Astrocyte of the hippocampus (primary cell): ENCODE measurements at places on chromosomes 2 and 18.

- DNase-seq, result no peak
Observed at GRCh38 chr2:217593732-217594131, 409.1 kb downstream of the TNS1 start.

- peak; percentile 73 for DNase-seq
Observed at GRCh38 chr18:8153887-8154583, 455.2 kb upstream of the RAB12 start.

GRCh38 chr18:24660956-24661355 is 200.5 kb downstream of the HRH4 start:
- DNase-seq, result no peak

DNA sequence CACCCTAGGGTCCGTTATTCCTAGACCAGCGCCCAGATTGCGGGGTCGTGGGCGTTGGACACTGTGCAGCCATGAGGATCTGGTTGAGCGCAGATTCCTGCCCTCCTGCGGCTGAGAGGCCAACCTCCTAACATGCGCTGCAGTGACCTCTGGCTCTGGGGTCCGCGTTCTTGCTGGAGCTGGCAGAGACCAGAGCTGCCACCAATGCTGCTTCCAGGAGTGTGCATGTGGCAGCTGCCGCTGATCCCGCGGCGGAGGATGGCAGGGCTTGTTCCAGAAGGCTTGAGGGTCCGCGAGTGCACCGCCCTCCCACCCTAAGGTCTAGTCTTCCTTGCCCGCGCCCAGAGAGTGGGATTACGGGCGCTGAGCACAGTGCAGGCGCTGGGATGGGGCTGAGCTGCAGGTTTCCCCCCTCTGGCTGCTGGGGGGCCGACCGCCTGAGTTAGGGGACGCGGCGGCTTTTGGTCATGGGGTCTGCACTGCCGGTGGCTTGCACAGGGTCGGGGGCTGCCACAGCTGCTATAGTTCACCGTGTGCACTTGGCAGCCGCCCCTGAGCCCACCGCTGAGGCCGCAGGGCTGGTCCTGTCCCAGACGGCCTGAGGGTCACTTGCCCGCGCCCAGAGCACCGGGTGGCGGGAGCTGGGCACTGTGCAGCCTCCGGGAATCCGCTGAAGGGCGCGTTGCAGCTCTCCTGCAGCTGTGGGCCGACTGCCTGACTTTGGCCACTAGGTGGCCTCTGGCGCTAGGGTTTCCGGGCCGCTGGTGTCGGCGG is 145.9 kb downstream of the CCDC74A start:
- peak; percentile 79 for DNase-seq

- no peak for DNase-seq
Observed at GRCh38 chr2:8217468-8218030, 464.3 kb upstream of the ID2 start.

- DNase-seq, result peak; percentile 95
Observed at GRCh38 chr2:101961338-101962191, 30.2 kb upstream of the IL1R2 start.

GRCh38 chr18:72181241-72181764 is 362.8 kb downstream of the CBLN2 start:
- no peak for DNase-seq

DNA sequence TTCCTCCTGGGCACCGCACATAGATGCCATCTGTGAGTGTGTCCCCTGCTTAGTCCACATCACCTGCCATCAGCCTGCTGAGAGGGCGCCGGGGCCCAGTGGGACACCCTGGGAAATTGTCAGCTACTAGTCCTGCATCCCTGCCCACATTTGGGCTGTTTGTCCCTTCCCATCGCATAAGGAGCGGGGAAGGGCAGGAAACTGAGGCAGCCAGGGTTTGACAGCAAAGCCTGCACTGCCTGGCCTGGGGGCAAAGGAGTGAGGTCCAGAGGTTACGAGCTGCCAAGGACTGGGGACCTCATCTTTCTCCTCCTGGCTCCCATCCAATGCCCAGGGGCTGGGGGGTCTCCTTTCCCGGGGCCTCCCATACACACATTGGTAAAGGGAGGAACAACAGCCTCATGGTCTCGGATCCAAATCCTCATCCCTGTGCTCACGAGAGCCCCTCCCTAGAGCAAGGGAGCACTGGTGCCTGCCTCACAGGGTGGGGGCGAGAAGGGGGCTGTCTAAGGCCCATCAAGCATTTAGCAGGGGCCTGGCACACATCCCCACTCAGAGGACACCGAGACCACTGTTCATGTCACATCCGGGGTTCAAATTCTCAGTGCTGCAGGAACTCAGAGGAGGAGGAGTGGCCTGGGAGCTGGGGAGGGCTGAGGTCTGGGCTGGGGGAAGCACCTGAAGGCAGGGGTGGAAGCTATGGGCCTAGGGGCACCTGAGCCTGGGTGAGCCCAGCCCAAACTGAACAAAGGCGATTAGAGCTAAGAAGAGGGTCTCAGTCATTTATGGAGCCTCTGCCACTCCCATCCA is 113.8 kb downstream of the SMAD7 start:
- no peak for DNase-seq

DNA sequence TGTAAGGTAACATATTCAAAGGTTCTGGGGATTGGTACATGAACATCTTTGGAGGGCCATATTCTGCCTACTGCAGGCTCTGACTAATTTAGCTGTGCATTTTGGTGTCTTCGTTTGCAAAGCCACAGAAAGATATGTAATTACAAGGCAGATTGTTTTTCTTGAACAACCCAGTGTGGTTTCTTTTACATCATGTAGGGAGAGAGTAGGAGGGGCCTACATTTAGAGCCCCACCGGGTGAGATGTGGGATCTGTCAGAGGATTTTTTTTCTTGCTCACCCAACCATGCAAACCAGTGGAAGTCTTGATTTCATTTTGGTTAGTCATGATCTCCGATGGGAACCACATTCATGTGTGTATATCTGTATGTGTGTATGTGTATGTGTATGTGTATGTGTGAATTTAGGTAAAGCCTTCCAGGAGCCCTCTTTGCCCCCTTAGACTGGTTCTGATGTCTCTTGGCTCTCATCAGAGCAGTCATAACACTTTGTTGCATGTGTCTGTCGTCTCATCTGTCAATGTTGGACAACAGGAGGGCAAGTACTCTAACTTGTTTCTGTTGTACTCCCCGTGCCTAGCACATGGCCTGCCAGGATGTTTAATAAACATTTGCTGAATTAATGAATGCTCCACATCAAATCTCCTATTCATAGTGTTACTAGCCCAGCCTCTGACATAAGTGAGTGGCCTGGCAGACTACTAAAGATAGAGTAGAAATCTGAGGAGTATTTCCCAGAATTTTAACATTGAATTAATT is 239.9 kb downstream of the MTX2 start:
- DNase-seq, result peak; percentile 22

- DNase-seq, result no peak
Observed at GRCh38 chr2:29865512-29865911, 55.9 kb downstream of the ALK start.

DNA sequence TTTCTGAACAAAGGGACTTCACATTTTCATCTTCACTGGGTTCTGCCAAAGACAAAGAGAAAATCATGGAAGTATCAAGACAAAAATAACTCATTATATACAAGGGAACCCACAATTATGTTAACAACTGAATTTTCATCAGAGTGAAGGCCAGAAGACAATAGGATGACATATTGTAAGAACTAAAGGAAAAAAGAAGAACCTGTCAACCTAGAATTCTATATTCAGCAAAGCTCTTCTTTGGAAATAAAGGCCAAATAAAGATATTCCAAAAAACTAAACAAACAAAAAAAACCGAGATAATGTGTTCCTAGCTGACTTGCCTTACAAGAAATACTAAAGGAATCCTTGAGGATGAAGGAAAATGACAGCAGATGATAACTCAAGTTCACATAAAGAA is 10.3 kb upstream of the ZCCHC2 start:
- no peak for DNase-seq

GRCh38 chr2:10234409-10235094 is 68.2 kb upstream of the HPCAL1 start:
- no peak for DNase-seq
